ENCODE measurements at places on chromosomes 4 and X.

DNA sequence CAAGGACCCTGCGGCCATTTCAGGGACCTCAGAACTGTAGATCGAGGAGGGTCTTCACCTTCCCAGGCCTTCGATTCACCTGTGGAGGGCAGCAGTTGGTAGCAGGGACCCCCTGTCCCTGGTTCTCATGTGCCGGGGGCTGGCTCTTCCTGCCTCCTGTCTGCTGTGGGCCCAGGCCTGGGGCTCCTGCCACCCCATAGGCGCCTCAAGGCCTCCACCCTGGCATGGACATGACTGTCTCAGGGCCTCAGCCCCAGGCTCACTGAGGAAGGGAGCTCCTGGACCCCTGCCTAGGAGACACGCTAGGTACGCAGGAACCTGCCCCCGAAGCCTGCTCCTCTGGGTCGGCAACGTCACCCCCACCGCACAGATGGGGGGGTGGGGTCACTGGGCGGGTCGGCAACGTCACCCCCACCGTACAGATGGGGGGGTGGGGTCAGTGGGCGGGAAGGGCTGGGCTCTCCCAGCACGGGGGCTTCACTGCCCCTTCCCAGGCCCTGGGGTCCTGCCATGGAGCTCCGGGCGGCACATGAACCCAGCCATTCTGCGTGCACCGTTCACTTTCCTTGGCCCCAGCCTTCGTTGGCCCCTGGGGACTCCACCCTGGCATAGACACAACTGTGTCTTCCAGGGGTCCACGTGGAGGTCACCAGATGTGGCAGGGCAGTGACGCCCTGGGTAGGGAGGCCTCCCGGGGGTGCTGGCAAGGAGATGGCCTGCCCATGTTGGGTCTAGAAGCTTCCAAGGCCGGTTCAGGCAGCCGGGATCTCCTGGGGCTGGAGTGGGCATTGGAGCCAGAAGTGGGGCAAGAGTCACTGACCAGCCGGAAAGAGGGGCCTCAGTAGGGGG is 3.5 kb upstream of the HGFAC start:
- no peak for DNase-seq

DNA sequence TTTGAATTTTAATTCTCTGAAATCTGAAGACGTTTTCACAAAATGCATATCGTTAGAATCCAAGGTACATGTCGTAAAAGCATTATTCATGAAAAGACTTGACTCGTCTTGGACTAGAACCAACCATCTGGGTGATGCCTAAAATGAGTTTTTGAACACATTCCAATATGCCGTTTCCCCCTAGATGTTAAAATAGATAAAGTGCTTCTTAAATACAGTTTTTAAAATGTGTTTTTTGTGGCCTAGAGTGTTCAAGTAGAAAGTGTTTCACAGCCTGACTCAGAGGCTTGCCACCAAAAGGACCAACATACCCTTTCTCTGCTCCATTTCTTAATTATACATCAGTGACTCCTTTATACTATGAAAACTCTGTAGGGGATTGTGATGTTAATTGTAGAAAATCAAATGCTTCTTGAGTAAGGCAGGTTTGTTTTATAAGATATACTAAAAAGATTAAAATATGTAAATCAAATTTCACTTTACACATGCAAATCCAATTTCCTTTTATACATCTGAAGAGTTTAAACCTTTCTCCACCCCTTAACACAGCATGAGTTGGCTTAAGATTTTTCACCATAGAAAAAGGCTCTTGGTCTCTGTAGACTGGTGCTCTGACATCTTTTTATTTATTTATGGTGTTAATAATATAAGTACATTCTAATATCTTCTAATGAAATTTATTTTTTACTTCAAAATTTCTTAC is 48.4 kb downstream of the PRKG2 start:
- no peak for DNase-seq

- no peak for DNase-seq
Observed at GRCh38 chr4:94746746-94747145, 11.0 kb upstream of the BMPR1B start.

- no peak for DNase-seq
Observed at GRCh38 chr4:163042306-163042705, 124.4 kb downstream of the NAF1 start.

GRCh38 chr4:117327491-117327890 is 242.1 kb upstream of the TRAM1L1 start:
- DNase-seq, result no peak

- no peak for DNase-seq
Observed at GRCh38 chr4:10079256-10079655, 37.3 kb downstream of the WDR1 start.

GRCh38 chr4:106614441-106614840 is 245.9 kb upstream of the GIMD1 start:
- no peak for DNase-seq

GRCh38 chr4:2177443-2178093 is 64.4 kb downstream of the HAUS3 start:
- DNase-seq, result no peak

DNA sequence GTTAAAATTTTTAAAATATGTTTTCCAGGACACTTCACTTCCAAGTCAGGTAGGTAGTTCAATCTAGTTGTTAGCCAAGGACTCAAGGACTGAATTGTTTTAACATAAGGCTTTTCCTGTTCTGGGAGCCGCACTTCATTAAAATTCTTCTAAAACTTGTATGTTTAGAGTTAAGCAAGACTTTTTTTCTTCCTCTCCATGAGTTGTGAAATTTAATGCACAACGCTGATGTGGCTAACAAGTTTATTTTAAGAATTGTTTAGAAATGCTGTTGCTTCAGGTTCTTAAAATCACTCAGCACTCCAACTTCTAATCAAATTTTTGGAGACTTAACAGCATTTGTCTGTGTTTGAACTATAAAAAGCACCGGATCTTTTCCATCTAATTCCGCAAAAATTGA is 49.7 kb downstream of the XIAP start:
- no peak for DNase-seq

- DNase-seq, result no peak
Observed at GRCh38 chr4:140223056-140223810, 69.2 kb upstream of the MAML3 start.
